ENCODE measurements at places on chromosomes 4 and X.

DNA sequence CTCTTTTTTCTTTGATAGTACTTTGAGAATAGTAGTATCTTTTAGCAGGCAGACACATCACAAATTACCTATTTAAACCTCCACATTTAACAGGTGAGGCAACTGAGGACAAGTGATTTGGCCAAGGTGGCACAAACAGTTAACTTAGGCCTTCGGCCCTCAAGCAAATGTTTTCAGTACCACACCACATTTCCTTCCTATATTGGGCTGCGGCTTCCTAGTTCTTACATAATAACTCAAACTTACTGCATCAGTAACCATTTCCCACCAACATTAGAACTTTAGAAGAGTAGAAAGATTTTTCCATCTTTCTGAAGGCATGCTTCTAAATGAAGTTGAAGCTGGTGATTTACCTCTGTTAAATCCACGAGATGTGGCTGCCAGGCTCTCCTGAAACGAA, 63.2 kb upstream of the SLC4A4 start:
- peak; percentile 68 for DNase-seq

DNA sequence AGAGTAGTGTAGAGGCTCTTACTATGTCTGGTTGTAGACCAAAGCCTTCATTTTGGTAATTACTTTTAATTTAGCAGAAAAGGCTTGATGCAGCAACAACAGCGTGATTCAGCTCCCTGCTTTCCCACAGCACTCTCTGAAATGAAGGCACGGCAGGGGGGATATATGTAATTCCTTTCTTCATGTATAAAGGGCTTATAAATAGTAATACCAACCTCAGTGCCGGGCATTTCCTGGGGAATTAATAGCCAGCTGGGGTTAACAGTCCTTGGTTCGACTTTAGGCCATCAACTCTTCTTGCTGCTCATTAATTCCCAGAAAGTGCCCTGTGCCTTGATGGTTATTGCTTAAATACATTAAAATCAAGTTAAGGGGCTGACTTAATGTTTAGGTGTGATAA, 669.0 kb downstream of the ZNF674 start:
- no peak for DNase-seq

- DNase-seq = no peak
Measured at GRCh38 chrX:19698122-19698521, 182.8 kb upstream of the MAP3K15 start.

DNA sequence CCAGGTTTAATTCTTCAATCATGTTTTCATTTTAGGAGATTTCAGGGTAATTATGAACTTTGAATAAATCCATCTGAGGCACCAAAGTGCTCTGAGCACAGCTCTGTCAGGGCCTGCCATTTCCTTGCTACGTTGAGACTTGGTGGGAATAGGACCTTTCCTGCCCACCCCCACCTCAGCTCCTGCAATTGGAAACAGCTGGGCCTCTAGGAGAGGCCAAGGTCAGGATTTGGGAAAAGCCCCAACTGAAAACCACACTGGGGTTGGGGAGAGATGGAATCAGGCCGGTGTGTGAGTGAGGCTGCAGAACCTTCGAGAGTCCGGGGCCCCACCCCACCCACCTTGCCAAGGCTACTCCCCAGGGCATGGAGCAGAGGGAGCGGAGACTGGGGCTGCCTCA, 212.7 kb upstream of the BCOR start:
- no peak for DNase-seq

Measured in Kasumi-1 (cell line).